Activated CD8-positive, alpha-beta memory T cell treated with anti-CD3 and anti-CD28 coated beads for 1 hour (primary cell): ENCODE measurements at places on chromosomes 1 and 21.

GRCh38 chr1:12495725-12496124 lies 122.3 kb downstream of the DHRS3 start:
- no peak for DNase-seq

DNA sequence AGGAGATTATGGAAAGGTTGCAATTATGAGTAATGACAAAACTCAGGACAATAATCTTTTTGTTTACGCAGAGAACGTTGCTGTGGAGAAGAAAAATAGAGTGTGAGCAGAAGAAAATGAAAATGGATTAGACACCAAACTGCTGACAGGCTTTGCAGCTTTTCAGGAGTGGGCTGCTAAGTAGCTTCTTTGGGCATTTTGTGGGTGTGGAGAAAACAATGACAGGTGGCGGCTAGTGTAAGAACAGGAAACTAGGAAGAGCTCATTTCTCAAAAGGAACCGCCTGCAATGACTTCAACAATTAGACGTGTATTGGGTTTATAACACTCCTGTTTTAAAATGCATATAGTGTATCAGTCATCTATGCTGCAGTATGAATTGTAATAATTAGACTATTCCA lies 18.3 kb upstream of the PALMD start:
- DNase-seq, result no peak

DNA sequence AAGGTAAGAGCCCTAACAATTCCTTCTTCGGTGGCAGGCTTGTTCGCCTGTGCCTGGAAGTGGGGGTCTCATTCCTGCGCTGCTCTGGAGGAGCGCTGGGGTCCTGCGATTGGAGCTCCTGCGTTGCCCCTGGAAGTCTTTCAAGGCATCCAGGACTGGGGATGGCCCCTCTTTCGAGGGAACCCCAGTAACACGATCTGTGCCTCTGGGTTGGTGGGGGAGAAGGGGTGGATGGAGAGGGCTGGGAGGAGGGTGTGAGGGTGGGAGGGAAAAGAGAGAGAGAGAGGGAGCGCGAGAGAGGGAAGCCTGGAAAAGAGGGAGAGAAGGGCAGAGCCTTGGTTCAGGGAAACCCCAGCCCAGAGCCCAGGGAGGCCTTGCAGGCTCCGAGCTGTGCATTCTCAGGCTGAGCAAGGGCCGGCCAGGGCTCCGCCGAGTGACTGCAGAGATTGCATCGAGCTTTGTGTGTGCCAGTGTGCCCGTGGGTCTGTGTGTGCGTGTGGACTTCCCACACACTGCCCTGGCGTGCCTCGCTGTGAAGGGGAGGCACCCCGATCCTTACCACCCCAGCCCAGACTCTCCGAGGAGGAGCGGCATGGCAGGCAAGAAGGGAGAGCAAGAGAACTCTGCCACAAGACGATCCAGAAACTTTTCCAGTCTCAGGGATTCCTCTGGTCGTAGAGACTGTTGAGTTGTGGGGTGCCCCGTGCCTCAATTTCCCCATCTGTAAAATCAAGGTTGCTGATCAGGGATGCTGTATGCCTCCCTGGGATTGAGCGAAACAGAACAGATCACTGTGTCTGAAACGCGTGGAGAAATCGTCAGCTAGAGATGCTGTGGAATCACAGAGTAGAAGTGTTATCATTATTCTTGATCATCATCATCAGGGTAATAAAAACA lies 619 bp downstream of the BCL9 start:
- DNase-seq, result no peak

- DNase-seq, result no peak
These were observed 719.1 kb upstream of the B3GALT2 start for GRCh38 chr1:193905288-193906085.

- no peak for DNase-seq
These were observed 13.5 kb upstream of the SPATA1 start for GRCh38 chr1:84492726-84493125.

DNA sequence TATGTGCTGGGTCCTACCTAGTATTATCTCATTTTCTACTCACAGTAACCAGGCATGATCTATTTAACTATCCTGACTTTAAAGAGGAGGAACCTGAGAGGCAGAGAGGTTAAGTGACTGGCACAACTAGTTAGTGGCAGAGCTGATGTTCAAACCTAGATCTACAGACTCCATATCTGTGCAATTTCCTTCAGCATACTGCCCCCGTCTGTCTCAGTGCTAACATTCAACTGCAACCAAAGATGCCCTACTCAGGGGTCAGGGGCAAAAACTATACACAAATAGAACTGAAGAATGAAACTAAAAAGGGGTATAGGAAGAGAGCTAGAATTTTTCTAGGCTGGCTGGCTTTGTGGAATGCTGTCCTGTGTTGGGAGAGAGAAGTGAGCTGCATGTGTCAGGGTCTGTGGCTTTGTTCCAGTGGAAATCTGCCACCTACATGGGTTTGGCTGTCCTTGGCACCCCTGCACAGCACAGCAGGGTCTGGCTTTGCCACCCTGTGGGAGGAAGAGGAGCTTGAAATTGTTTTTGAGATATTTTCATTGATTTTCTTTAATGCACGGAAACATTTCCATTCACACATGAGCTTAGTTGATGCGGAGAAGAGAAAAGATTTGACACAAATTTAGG lies 368.5 kb downstream of the RPS6KC1 start:
- DNase-seq, result no peak

GRCh38 chr1:39955547-39956539 lies 898 bp downstream of the MFSD2A start:
- DNase-seq, result no peak

- DNase-seq, result no peak
These were observed 1.4 kb downstream of the B3GALNT2 start for GRCh38 chr1:235502601-235503402.

GRCh38 chr1:192730198-192730597 lies 78.6 kb upstream of the RGS2 start:
- DNase-seq, result no peak

DNA sequence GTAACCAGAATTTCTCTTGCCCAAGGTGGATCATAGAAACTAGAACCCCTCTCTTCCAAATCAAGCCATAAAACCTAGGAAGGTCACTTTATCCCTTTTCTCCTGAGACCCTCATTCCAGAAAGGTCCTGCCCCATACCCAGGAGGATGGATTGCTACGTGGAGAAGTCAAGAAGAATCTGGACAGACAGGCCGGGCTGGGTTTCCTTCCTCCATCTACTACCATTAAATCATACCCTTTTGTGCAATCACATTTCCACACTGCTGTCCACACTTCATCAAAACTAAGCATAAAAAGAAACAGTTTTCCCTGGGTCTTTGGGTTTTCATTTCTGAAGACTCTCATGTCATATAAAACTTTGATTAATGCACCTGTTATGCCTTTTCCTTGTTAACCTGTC lies 65.4 kb downstream of the C21orf91 start:
- no peak for DNase-seq

GRCh38 chr1:119537966-119538365 lies 31.0 kb downstream of the HSD3B1 start:
- DNase-seq, result no peak

- no peak for DNase-seq
These were observed 260.4 kb downstream of the PTPRU start for GRCh38 chr1:29496701-29497100.

DNA sequence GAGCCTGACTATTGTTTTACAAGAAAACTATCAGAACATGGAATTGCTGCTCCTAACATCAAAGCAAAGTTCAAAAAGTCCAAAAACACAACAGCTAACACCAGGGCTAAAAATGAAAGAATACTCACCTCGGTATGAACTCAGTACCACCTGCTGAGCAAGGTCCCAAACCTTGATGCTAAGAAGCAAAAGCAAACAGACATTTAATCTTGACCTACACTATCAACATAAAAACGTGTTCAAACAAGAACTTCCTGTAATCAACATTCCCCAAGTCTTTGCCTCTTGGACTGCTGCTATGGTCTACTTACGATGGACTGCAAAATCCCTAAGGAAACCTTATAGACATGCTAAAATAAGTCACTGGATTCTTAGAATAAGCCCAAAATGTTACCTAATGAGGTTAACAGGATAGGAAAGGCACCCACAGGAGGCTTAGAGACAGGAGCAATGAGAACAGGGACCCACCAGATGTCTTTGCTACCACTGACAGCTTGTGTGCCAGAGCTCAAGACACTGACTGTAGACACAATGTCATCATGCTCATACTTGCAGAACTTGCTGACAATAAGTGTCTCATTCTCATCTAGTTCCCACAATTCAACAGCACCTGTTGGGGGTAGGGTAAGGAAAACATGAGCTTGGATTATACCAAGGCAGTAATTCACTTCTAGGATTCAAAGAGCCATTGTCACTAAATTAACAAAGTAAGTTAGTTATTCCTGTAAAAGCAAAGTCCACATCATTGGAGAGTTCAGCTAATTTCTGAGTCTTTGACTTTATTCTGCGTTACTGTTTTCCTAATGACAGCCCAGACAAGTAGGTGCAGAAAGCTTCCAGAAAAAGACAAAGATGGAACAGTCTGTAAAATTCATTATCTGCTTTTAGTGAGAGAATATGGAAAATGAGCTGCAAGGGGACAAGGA lies 1.8 kb downstream of the WDR77 start:
- no peak for DNase-seq

GRCh38 chr1:88454781-88455180 lies 229.3 kb upstream of the PKN2 start:
- no peak for DNase-seq

- DNase-seq, result no peak
These were observed 948 bp downstream of the SEMA4A start for GRCh38 chr1:156154317-156154749.

- no peak for DNase-seq
These were observed 195.7 kb downstream of the GPATCH2 start for GRCh38 chr1:217435204-217435603.

- no peak for DNase-seq
These were observed 431.5 kb upstream of the CHRM3 start for GRCh38 chr1:238954865-238955264.

DNA sequence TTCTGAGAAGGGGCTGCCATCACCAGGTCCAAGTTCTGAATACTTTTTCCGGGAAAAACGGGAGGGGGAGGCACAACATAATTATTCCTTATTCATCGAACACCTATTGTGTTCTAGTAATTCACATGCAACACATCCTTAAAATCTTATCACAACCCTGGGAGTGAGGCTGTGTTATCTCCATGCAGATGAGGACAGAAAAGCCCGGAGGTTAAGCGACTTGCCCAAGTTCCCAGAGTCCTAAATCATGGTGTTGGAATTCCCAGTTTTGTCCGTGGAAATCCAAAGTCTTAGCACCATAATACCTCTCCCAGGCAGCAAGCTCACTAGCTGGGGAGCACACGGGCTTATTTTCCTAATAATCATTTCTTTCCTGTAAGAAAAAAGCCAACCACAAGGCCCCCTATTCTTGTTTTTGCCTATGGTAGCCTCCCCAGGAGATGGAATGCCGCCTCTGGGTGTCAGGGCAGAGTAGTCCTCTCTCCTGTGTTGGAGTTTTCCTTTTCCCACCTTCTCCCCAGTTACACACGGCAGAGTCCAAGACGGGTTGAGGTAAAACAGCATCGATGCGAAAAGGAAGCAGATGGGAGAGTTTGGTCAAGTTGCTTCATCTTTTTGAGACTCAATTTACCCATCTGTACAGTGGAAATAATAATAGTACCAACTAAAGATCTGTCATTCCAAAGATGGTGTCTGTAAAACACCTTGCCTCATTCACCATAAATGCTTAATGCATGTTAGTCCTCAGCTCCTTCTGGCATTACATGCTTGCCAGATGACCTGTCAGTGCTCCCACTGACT lies 228.0 kb upstream of the TMEM51 start:
- DNase-seq, result no peak

- no peak for DNase-seq
These were observed 53.8 kb downstream of the NGF start for GRCh38 chr1:115284209-115284608.

DNA sequence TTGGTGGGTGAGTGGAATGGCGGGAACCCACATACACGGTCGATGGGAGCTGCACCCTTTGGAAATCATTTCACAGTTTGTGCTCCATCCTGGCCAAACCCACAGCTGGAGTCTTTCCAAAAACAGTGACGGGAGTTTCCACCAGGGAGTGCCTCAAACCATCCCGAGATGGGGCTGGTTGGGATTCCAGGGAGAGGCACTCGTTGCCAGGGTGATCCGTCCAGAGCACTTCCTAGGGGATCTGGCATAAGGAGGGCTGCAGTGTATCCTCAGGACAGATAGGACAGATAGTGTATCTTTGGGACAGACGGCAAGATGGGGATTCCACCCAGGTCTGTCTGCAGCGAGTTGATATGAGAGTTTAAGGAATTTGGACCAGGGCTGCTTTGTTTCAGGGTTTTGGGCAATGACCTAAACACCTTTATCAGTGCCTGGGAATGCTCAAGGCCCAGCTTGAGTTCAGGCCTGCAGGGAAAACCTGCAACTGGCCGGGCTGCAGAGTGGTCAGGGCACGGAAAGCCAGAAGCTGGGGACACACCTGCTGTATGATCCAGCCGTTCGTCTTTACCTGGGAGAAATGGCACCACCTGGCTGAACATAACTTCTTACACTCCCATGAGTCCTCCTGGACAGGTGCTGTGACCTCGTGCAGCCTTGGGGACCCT lies 3.4 kb upstream of the POFUT2 start:
- no peak for DNase-seq

DNA sequence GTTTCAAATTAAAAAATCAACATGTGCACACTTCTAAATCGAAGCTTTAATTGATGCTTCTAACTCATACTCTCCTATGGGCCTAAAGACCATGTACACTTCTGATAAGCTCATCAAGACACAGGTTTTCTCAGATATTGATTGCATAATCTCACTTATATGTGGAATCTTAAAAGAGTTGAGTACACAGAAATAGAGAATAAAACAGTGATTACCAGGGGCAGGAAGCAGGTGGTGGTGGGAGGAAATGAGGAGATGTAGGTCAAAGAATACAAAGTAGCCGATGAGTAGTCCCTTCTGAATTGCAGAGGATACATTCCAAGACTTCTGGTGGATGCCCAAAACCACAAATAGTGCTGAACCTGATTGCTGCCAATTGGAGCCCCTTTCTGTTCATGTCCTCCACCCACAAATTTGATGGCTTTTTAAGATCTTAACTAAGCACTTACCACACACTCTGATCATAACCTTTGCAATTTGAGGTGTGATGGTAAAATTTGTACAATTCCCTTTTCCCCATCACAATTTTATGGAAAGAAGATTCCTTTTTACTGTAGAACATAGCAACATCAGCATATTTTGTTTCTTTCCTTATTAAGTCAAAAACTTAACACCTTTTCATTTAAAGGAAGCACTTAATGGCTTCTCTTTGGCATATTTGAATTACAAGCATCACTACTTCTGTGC lies 3.3 kb upstream of the CD1B start:
- DNase-seq, result no peak

DNA sequence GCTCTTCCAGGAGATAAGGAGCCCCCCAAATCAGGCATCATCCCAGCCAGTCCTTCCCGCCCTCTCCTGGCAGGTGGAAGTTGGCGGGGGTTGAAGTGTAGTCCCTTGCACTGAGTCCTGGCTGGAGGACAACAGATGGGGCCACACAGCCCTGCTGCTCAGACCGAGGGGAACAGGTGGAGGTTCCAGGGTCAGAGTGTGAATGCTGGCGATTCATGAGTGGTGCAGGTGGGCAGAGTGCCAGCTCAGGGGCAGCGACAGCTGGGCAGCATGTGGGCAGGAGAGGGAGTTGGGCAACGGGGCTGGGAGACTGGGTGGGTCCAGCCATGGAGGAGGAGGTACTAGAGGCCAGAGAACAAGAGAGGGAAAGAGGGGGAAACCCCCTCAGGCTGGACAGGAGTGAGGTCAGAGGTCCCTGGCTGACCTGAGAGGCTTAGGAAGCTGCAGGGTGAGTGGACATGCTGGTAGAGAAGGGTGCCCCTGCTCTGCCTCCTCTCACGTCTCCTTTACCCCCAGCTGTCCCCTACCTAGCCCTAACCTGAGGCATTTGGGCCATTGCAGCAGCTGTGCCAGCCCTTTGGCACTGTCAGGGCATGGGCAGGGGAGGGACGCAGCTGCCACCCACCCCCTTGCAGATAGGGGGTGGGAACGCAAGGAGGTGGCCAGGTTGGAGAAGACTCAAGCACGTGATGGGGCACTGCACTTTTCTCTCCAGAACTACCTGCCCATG lies 11.3 kb upstream of the ADORA1 start:
- DNase-seq, result no peak
